Vein endothelial cell (primary cell): ENCODE measurements at places on chromosomes 12 and 14. TPM values are rescaled to one million over a fixed set of nuclear protein-coding genes. Genes with fewer than 3 reads are reported as not detected.

The PRMT5 gene
- 59.2 and 61.7 TPM in 2 replicates for total RNA-seq

The KRT80 gene
- total RNA-seq, result 2.4 and 7.2 TPM in 2 replicates

The KRAS gene
- 16.3 and 18.2 TPM in 2 replicates for total RNA-seq

The ACOT4 gene
- total RNA-seq, result under 0.01 and 0.38 TPM in 2 replicates

The CCNK gene
- 38.5 and 39.8 TPM in 2 replicates for total RNA-seq

The TOX4 gene
- total RNA-seq, result 41.2 and 50.1 TPM in 2 replicates

The C1S gene
- total RNA-seq, result 0.48 and 0.98 TPM in 2 replicates

The INHBC gene
- not detected in 2 replicates for total RNA-seq

The PRKD1 gene
- 5.6 and 8.9 TPM in 2 replicates for total RNA-seq

The ZC2HC1C gene
- total RNA-seq, result 0.67 and 1.6 TPM in 2 replicates

The ELK3 gene
- total RNA-seq, result 80.7 and 118 TPM in 2 replicates

The DTX3 gene
- 0.48 and 1.3 TPM in 2 replicates for total RNA-seq

The EML1 gene
- total RNA-seq, result 41.6 and 47.0 TPM in 2 replicates

The ADSS1 gene
- 1.4 and 2.3 TPM in 2 replicates for total RNA-seq

The COA8 gene
- 32.7 and 33.0 TPM in 2 replicates for total RNA-seq

The CABP1 gene
- total RNA-seq, result not detected in 2 replicates

The ESYT1 gene
- total RNA-seq, result 331 and 343 TPM in 2 replicates

The INSM2 gene
- total RNA-seq, result not detected in 2 replicates

The MUCL1 gene
- total RNA-seq, result not detected in 2 replicates
